ENCODE measurements at places on chromosomes 4 and X.

DNA sequence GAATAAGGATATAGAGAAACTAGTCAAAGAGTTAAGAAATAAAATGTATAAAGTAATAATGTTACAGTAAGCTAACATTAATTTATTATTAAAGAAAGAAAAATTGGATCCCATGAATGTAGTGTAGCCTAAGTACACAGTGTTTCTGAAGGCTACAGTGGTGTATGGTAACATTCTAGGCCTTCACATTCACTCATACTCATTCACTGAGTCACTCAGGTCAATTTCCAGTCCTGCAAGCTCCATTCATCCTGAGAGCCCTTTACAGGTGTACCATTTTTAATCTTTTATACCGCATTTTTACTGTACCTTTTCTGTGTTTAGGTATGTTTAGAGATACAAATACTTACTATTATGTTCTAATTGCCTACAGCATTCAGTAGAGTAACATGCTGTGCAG lies 120.6 kb upstream of the AGA start:
- DNase-seq: no peak

DNA sequence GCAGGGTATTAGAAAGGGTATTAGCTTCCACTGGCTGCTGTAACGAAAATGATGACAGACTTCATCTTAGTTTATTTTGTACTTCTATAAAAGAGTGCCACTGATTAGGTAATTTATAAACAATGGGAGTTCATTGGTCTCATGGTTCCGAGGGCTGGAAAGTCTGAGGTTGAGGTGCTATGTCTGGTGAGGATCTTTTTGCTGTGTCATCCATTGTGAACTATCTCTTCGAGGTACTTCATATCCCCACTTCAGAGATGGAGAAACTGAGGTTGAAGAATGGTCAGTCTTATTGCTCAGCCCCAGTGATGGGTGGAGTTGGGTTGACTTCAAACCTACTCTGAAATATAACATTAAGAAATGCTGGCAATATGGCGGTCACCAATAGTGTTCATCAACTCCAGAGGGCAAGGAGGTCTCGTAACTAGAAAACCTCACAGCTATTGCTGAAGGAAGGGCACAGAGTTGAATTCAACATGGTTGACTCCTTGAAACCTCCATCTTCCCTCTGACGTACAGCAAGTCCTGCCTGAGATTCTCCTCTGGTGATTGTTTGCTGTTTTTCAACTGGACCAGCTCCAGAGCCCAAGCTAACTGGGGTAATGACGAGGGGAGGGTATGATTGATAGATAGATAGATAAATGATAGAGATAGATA lies 53.6 kb upstream of the SHOX start:
- DNase-seq: no peak

GRCh38 chr4:155085843-155086530 lies 122.4 kb upstream of the NPY2R start:
- peak; percentile 22 for DNase-seq

DNA sequence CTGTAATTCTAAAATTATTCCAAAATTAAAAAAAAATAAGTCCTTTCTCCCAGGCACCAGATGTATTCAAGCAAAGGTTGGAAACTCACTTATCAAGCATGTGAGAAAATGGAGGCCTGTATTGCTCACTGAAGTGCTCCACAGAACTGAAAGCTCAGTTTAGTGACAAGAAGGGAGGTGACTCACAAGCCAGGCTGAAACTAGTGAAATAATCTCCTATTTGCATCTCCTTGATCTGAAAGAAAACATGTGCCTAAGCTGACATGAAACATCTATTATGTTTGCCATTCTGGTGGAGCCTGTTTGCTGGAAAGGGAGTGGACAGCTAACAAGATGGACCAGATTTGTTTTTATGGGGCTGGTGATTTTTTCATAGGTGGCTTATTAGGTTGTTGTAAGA lies 54.0 kb upstream of the AMELX start:
- DNase-seq: peak; percentile 56

DNA sequence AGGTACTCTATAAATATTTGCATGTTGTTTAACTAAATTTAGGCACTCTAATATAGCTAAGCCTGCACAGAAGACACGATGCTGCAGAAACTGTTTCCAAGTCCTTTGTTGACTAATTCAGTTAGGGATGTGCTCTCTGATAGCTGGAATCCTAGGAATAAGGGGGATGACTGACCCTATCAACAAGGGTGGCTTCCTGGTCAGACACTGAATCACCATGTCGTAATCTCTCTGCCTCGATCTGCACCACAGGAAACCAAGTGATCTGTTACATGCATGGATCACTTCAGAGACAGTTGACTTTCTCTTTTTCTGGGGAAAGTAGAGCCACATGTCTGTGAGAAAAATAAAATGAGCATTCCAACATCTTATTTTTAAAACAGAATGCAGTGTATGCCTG lies 169.1 kb downstream of the GUCY2F start:
- peak; percentile 25 for DNase-seq

DNA sequence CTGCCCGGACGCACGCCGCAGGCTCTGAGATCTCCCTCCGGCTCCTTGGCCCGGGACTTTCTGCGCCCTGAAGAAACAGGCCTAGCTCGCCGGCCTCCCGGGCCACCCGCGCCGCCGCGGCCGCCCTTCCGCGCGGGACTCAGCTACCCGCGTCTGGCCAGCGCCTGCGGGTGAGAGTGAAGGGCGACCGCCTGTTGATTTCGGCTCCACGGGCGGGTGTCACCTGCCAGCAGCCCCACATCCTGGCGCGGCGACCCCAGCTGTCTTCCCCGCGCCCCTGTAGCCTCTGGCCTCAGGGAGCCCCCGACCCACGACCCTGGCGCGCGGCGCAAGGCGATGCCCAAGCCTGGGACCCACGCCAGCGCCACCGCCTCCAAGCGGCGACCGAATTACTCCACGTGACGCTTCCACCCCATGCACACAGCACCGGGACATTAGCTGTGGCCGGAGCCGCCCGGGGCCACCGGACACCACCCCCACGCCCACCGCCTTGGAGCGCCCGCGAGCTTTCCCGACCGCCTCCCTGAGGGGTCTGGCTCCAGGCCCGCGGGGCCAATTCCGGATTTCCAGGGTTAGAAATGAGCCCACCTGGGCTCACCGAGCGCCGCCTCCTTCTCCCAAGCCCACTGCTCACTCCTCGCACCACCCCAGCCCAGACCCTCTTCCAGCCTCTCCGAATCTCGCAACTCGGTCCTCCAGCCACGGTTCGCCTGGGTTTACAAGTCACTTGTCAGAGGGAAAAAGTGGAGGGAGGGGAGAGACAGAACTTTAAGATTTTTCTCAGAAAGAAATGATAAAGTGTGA lies 10.2 kb downstream of the ARX start:
- DNase-seq: no peak

GRCh38 chrX:355329-356050 lies 31.2 kb downstream of the PPP2R3B start:
- DNase-seq: no peak

DNA sequence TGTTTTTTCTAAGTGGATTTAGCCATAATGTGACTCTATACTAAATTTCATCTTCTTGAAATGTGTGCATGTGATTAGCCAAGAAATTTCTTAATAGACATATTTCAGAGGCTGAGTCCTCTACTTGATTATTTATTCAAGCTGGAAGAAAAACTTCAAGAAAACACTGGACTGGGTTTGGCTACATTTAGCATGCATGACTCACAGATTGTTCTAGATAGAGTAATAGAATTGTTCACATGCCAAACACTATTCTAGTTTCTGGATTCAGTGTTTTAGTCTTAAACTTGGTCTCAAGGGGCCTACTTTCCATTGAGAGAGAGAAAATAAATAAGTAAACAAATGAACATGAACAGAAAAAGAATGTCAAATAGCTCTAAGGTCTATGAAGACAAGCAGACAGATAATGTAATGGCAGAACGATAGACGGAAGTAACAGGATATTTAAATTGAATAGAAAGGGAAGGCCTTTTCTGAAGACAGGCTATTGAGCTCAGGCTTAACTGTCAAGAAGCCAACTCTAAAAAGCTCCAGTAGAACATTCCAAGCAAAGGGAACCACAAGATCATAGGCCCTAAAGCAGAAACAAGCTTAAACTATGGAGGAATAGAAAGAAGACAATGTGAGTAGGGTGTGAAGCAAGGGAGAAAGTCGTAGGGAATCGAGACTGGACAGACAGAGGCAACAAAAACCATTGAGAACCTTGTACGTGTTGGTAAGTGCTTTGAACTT lies 104.6 kb downstream of the TMEM144 start:
- DNase-seq: peak; percentile 97

DNA sequence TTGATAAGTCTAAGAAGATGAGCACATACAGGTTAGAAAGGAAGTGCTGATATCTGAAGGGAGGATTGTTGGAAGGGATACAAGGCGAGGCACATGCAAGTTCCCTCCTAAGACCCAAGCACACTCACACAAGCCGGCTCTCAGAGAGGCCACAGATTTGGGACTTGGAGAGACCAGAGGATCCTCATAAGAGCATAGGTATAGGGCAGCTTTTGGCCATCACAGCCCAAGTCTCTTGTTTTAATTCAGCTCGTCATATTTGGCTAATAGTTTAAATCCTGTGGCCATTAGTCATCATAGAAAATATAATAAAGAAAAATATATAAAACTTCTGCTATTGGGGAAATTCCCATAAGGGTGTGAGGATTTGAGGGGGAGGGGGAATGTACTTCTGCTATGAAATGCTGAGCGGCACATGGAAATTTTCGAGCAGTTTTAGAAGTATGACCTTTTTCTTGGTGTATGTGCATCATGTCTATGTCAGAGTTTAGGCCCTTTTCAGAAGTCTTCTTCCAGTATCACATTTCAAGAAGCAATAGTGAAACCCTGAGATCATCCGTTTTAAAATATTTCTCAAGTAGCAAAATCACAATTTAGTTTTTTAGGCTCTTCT lies 97.7 kb downstream of the NFKB1 start:
- DNase-seq: no peak

GRCh38 chr4:8080754-8081065 lies 77.9 kb downstream of the ABLIM2 start:
- DNase-seq: no peak

- DNase-seq: peak; percentile 76
Observed at GRCh38 chr4:153083447-153083947, 120.7 kb upstream of the TRIM2 start.

- peak; percentile 46 for DNase-seq
Observed at GRCh38 chrX:104315555-104315954, 60.8 kb upstream of the ESX1 start.

DNA sequence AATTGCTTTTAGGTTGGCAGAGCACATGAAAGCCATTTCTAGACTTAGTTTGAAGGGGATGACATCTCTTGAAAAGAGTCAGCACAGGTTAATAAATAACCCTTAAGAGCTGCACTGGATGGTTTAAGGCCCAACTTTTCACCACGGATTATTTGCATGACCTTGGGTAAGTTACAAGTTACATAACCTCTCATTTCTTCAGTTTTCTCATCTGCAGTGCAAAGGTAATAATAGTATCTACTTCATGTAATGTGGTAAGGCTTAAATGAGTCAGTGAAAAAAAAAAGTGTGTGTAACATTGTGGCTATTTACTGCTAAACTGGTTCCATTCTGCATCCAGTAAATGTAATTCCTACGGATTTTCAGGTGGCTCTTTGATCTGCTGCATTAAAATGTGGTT lies 715.8 kb downstream of the CCSER1 start:
- DNase-seq: no peak

GRCh38 chrX:149004936-149005335 lies 500.2 kb downstream of the IDS start:
- no peak for DNase-seq

DNA sequence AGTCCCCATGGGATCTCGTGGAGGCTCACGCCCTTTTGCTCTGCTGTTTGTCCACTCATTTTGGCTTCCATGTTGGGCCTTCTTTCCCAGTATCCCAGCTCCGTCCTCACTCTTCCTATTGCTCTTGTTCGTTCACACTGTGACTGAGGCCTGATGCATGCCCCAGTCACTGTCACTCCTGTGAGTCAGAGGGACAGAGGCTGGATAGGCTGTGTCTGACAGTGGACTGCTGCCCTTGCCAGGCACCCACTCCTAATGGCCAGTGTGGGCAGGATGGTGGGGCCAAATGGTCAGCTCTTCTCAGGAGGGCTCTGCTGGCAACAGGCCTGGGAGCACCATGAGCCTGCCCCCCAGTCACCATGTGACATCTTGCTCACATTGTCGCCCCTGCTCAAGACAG lies 40.0 kb downstream of the HADH start:
- no peak for DNase-seq

GRCh38 chr4:38695809-38696208 lies 31.8 kb downstream of the KLF3 start:
- DNase-seq: no peak

GRCh38 chrX:11409957-11410356 lies 116.7 kb downstream of the AMELX start:
- no peak for DNase-seq

GRCh38 chrX:139850968-139851367 lies 81.9 kb downstream of the ATP11C start:
- no peak for DNase-seq

- DNase-seq: no peak
Observed at GRCh38 chr4:3317656-3318211, 24.9 kb downstream of the RGS12 start.

GRCh38 chrX:40459571-40460158 lies 121.1 kb upstream of the ATP6AP2 start:
- DNase-seq: no peak

All from fibroblast of skin of right biceps (primary cell).